ENCODE measurements at places on chromosomes 13 and 19.
A peak's percentile ranks its signal among the peaks of the same experiment; 100 is the strongest.

GRCh38 chr19:14516746-14517438 lies 1.3 kb downstream of the DNAJB1 start:
- no peak for DNase-seq

DNA sequence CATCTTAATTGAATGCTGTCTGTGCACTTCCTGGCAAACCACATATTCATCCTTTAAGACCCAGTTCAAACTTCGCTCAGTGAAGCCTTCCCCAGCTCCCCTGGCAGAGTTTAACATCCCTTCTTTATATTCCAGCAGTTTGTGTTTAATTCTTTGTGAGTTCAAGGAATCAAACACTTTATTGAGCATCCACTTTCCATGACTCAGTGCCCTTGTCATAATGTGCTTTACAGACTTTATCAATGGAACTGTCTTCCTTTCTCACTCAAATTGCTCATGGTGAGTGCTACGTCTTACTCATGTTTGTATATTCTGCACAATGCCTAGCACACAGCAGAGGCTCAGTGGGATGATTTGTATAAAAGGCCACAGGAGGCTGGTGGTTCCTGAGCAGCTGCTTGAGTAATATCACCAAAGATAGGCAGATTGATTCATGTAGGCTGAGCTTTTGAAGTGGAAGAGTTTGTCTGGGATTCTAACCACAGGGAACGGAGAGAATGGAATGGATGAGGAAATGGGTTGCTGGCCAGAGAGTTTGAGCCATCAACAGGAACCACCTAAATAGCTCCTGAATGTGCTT lies 44.2 kb downstream of the SERTM1 start:
- DNase-seq: no peak

DNA sequence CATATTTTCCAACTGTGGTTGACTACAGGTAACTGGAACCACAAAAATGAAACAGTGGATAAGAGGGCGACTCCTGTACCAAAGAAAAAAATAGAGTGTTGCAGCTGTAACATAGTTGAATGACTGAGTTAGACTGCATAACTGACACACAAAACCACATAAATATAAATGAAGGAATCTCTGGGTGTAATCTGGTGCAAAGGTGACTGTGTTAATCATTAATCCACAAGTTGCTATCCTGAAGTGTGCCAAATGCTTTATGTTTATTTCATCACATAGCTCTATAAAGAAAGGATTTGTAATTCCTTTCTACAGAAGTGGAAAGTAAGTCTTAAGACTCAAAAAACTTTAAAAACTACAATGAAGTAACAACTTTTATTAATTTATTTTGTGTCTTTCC lies 6.0 kb upstream of the GJB2 start:
- no peak for DNase-seq

- no peak for DNase-seq
Measured at GRCh38 chr13:105814219-105814901, 721.1 kb downstream of the EFNB2 start.

- DNase-seq: no peak
Measured at GRCh38 chr19:33050110-33050509, 14.6 kb downstream of the RHPN2 start.

DNA sequence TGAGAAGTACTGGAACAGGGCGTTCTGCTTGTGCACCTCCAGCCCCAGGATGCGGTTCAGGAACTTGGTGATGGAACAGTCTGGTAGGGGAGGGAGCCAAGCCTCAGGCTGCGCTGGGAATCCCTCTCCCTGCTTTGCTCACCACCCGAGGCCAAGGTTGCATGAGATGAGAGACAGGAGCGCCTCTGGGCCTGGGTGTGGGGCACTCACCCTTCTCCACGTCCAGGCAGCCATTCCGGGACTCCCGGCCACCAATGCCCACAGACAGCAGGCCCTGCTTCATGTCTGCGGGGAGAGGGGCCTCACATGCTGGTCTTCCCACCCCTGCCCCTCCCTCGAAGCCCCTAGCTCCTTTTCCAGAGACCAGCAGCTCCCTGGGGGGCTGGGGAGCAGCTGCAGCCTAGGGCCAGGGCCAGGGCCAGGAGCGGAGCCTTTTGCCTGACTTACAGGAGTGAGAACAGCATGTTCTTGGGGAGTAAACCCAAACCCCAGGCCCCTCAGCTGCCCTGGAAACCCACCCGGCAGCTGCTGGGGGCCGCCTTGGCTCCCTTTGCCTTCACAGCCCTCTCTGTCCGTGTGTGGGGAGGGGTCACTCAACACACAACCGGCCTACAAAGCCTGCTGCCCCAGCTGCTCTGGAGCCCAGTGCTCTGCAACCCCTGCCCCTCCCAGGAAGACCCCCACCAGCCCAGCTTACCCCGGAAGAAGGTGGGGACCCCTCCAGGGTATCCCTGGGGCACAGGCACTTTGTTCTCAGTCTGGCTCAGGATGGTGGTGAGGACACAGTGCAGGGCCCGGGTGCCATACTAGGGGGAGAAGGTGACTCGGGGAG lies 7.2 kb downstream of the GPX4 start:
- DNase-seq: peak; percentile 66

DNA sequence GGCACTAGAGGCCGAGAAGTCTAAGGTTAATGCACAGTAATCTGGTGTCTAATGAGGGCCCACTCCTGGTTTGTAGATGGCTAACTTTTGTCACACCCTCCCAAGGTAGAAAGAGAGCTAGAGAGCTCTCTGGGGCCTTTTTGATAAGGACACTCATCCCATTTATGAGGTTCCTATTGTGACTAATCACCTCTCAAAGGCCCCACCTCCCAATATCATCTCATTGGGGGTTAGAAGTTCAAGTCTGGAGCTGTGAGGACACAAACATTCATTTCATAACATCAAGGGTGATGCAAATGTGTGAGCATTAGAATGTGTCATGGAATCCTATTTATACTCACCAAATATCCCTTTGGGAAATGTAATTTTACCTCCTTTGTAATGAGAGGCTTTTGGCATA lies 79.2 kb upstream of the SLC10A2 start:
- no peak for DNase-seq

- DNase-seq: no peak
Measured at GRCh38 chr19:5430237-5430636, 25.0 kb upstream of the ZNRF4 start.

DNA sequence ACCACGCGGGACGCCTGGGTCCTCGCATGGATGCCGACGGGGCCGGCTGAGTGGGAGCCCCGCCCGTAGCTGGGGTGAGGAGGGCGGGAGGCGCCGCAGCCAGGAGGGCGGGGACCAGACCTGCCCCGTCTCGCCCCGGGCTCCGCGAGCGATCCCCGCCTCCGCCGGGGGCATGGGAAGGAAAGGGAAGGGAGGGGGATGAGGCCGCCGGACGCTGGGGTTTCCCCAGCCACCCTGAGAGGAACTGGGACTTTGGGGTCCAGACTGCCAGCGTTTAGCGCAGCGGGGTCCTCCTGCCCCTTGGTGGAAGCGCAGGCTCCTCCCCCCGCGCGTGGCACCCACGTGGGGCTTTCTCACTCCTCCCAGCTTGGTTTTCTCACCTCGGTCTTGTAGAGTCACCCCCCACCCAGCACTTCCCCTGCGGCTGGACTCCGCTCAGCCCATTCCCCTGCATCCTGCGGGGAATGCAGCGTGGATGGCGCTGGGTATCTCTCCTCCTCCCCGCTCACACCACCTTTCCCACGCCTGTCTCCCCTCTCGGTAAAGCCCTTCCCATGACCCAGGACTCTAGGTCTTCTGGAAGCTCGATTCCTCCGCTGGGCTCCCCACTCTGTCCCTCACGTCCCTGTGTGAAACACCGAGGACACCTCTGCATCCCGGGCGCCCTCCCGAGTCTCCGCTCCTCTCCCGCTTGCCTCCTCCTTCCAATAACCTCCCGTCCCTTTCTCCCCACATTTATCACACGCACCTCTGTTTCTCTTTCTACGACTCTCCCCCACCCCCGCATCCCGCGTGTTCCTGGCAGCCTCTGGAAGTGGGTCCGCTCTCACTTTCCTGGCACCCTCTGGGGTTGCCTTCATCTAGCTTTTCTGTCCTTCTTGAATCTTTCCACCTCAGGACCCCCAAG lies 2.1 kb downstream of the TGFB1 start:
- DNase-seq: peak; percentile 61

- no peak for DNase-seq
Measured at GRCh38 chr13:70714993-70715392, 606.7 kb upstream of the KLHL1 start.

GRCh38 chr13:91058919-91059318 lies 288.6 kb upstream of the MIR17HG start:
- no peak for DNase-seq

GRCh38 chr19:54873990-54874389 lies at the start of gene FCAR:
Gene FCAR, plus strand, starts transcription at chr19:54874235. Its CDS starts 55 bp downstream, at chr19:54874290.
- no peak for DNase-seq

GRCh38 chr19:45136507-45137178 lies 24.1 kb downstream of the NKPD1 start:
- no peak for DNase-seq

- peak; percentile 73 for DNase-seq
Measured at GRCh38 chr19:6108721-6109633, 1.3 kb downstream of the RFX2 start.

DNA sequence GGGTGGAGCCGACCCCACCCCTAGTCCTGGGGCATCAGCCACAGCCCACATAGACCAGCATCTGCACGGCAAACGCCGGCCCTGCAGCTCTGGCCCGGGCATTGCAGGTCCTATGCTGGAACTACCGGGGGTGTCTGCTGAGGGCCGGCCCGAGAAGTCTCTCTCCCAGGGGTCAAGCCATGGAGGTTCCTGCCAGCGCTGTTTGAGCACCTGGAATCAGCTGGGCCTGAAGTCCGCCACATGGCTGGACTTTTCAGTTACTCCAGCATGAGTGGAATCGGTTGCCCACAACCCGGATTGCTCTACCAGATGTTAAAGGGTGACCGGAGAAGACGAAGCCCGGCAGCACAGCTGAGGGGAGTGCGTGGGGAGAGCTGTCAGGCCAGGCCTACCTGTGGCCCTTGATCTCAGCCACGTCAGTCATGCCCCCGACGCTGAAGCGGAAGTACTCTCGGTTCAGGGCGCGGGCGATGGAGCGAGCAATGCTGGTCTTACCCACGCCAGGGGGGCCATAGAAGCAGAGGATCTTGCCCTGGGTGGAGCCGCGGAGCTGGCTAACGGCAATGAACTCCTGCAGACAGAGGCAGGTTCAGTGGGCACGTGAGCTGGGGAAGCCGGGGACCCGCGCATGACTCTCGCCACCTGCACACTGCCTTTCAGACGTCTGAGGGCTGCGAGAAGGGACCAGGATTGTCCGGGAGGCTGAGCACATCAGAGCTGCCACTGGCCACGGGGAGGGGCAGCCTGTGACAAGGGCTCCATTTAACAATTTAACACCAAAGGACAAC lies 8.7 kb downstream of the RPL36 start:
- no peak for DNase-seq

- DNase-seq: no peak
Measured at GRCh38 chr19:35126624-35126959, 8.3 kb downstream of the LGI4 start.

- DNase-seq: no peak
Measured at GRCh38 chr19:46660551-46661019, 397 bp downstream of the DACT3 start.

DNA sequence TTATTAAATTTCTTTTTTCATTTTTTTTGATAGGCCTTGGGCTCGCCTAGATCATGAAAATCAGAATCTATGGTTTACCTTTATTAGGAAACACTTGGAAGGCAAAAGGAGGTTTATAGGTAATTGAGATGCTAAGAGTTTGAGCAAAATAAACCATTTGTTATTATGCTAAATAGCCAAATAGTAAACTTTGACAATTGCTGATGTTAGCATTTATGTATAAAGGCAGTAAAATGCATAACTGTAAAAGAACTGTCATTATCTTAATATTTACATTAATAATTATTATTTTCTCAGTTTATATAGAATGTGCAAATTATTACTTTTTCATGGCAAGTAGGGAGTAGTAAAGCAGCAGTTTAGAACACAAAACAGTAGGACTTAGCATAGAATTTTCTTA lies 1737.8 kb upstream of the PRR20A start:
- DNase-seq: no peak

GRCh38 chr19:1360818-1361461 lies 22.8 kb upstream of the NDUFS7 start:
- DNase-seq: peak; percentile 92

DNA sequence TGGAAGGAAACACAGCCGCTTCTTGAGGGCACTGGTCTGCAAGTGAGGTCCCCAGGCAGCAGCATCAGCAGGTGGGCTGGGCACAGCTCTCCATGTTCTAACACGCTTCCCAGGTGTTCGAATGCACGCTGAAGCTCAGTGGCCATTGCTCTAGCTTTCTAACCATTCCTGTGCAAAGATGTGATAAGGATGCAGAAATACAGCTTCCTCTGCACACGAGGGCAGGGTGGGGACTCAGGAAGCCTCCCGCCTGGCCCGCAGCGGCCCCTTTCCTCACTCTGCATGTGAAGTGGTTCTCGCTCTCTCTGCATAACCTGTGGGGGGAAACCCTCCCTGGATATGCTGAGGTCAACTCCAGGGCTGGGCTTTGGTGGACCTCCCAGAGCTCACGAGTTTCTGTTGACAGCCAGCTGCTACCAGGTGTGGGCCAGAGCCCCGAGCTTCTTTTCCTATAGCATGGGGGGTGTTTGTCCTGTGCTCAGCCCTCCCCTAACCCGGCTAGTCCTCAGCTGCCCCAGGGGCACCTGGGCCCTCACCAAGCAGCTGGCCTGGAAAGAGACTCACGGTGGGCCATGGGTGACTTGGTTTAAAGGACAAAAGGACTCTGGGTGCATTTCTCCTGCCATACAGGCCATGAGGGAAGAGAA lies 168.2 kb downstream of the TEX29 start:
- no peak for DNase-seq

- DNase-seq: no peak
Measured at GRCh38 chr13:73657821-73658540, 476.2 kb downstream of the KLF12 start.

All from kidney (tissue), 22 donors.